ENCODE measurements at places on chromosomes 1 and 21.

DNA sequence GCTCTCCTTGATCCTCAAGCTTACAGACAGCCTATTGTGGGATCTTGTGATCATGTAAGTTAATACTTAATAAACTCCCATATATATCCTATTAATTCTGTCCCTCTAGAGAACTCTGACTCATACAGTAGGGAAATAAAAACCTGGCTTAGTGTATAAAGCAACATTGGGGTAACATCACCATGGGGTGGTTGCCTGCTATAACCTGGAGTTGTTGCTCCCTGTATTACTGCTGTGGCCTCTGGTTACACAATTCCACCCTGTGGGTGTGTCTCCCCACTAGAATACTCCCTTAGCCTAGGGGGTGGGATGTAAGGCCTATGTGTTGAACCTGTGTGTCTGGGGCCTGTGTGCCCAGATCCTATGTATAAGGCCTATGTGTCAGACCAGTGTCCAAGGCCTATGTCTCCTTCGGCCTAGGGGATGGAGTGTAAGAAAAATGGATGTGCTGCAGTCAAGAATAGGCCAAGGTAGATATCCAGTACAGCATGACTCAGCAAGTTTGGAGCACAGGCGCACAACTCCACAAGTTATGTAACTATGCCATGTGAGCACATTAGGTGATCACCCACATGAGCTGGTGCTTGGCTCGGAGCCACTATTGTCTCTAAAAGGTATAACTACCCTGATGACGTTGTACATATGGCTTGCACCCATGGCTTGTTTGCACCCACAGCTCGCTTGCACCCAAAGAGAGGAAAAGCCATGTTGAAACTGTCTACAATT lies 96.8 kb upstream of the C1orf21 start:
- peak; percentile 33 for DNase-seq

DNA sequence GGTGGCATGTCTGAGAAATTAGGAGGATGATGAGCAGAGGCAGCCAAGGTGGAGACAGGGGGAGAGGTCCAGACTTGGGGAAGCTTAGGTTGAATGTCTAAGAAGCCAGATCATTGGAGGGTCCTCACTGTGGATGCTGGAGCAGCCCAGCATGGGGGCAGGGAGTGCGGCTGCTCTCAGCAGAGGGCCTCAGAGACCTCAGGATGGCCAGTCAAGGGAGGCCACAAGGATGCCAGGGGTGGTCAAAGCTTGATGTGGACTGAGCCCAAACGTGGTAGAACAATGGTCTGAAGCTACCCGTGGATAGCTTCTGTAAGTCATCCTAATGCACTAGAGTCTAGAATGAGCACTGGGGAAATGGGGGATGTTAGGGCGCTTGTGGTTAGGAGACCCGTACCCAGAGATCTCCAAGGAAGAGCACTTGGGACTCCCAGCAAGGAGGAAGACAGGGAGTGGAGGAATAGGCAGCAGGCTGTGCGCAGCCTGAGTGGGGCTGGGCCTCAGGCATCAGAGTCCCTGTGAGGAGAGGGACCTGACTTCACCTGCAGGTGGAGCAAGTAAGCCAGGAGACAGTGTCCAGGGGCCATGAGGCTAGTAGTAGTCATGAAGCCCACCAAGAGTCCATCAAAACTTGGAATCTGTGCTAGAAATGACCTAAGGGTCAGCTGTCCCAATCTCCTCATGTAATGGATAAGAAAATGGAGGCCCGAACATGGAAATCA lies 4.3 kb upstream of the S100A9 start:
- DNase-seq = peak; percentile 3

- DNase-seq = no peak
Observed at GRCh38 chr1:55048453-55049270, 9.3 kb downstream of the PCSK9 start.

- DNase-seq = peak; percentile 77
Observed at GRCh38 chr1:108560874-108561459, 1.1 kb downstream of the EEIG2 start.

- peak; percentile 82 for DNase-seq
Observed at GRCh38 chr1:167663002-167663772, 33.2 kb downstream of the RCSD1 start.

- no peak for DNase-seq
Observed at GRCh38 chr1:184019069-184019468, 18.5 kb downstream of the COLGALT2 start.

DNA sequence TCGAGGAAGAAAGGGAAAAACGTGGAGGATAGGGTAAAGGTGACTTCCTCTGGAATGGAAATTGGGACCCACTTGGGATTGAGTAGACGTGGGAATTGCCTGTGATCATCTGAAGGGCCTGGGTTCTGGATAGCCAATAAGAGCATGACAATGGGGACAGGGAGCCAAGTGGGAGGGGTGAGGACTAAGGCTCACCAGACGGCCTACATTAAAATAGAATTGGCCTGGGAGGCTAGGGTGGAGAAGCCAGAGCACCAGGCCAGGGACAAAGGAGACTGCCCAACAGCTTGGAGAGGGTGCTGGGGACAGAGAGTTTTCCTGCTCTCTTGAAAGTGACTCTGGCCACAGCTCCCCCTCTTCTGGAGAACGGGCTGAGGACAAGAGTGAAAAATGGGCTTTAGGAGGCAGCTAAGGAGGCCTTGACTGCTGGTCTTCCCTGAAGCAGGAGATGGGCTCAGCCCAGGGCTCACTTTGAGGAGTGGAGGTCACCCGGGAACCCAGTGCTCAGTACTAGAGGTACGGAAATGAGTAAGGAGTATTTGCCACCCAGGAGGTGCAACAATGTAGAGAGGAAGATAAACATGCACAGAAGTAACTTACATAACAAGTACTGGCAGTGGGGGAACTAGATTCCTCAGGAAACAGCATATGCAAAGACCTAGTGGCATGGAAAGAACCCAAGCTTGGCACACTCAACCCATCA lies 18.8 kb downstream of the INKA2 start:
- DNase-seq = no peak

- no peak for DNase-seq
Observed at GRCh38 chr21:21530680-21531079, 532.5 kb downstream of the NCAM2 start.

DNA sequence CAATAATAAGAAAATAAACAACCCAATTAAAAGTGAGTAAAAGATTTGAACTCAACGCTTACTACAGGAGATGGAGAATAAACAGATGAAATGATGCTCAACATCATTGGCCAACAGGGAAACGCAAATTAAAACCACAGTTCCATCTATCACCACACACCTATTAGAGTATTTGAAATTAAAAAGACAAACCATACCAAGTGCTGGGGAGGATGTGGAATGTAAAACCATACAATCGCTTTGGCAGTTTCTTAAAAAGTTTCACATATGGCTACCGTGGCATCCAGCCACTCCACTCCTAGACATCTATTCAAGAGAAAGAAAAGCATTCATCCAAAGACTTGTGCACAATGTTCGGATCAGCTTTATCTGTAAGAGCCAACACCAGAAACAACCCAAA lies 1.3 kb upstream of the LRRC3 start:
- DNase-seq = no peak

DNA sequence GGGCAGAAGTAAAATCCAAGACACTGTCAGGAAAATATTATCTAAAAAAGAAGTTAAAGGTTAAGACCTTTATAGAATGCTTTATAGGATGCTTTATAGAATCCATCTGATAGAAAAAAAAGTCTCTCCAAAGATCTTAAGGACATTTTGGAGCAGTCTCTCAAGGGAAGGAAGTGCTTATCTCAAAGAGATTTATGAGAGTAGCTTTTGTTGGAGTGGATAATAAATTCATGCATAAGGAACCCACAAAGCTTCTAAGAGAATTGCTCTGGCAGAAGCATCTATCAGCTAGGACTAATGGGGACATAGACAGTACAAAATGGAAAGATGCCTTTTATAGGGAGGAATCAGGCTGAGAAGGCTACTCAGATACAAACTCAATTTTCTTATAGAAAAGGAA lies 12.9 kb upstream of the CAP1 start:
- DNase-seq = no peak

- peak; percentile 37 for DNase-seq
Observed at GRCh38 chr1:95232646-95233318, 1.2 kb upstream of the RWDD3 start.

GRCh38 chr21:45354970-45355369 lies 50.0 kb upstream of the COL18A1 start:
- no peak for DNase-seq

- DNase-seq = no peak
Observed at GRCh38 chr21:15491100-15491499, 238.7 kb upstream of the USP25 start.

- no peak for DNase-seq
Observed at GRCh38 chr1:228941666-228942065, 206.4 kb downstream of the RHOU start.

DNA sequence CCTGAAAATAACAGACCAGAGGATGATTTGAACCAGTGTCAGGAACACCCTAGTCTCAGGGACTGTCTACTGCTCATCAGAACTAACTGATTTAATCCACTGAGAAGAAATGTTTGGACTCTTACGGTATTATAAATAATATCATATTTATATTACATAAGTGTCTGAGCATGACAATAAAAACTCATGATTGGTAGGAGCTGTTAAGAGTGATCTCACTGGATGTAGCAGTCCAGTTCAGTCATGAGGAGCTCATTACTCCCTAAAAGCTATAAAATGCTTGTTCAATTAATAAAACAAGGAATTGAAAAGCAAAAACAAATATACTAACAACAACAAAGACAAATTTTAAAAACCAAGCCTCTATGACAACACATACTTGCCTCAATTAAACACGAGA lies 68.8 kb upstream of the BCL9 start:
- no peak for DNase-seq

GRCh38 chr1:116988248-116988647 lies 13.3 kb upstream of the CD101 start:
- DNase-seq = peak; percentile 79

DNA sequence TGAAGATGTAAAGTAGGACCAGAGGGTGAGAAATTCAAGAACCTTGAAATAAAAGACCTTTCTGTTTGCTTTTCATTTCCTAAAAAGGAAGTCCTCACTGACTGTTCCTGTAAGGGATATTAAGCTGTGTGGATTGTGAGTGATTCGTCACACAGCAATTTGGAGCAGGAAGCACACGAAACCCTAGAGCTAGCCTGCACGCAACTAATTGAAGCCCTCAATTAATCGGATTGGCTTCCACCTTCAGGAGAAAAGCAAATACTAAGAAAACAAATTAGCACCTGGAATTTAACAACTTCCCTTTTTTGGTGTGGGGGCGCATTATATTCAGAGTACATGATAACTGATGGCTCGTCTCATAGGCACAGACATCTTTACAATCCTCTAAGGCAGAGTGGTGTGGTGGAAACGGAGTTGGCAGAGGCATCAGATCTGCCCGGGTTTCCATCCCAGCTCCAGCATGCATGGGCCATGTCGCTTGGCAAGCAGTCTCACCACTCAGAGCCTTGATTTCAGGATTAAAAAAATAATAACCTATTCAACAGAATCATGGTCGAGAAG lies 95.2 kb downstream of the KCNJ15 start:
- DNase-seq = peak; percentile 93

DNA sequence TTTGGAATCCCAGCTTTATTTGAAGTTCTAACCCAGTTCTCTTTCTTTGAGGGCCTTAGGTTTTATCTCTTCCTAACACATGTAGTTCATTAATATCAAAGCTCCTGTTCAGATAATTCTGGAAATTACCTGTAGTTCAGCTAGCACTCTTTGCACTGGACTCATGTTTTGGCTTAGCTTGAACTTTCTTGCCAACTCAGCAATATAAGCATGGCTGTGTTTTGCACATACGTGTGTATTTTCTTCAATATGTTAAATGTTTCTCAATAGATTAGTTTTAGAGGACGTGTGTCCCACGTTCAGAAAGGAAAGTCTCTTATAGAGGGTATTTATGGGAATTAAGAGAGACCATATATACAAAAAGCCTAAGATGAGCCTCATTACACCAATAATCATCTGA lies 271.8 kb upstream of the USP25 start:
- DNase-seq = no peak

DNA sequence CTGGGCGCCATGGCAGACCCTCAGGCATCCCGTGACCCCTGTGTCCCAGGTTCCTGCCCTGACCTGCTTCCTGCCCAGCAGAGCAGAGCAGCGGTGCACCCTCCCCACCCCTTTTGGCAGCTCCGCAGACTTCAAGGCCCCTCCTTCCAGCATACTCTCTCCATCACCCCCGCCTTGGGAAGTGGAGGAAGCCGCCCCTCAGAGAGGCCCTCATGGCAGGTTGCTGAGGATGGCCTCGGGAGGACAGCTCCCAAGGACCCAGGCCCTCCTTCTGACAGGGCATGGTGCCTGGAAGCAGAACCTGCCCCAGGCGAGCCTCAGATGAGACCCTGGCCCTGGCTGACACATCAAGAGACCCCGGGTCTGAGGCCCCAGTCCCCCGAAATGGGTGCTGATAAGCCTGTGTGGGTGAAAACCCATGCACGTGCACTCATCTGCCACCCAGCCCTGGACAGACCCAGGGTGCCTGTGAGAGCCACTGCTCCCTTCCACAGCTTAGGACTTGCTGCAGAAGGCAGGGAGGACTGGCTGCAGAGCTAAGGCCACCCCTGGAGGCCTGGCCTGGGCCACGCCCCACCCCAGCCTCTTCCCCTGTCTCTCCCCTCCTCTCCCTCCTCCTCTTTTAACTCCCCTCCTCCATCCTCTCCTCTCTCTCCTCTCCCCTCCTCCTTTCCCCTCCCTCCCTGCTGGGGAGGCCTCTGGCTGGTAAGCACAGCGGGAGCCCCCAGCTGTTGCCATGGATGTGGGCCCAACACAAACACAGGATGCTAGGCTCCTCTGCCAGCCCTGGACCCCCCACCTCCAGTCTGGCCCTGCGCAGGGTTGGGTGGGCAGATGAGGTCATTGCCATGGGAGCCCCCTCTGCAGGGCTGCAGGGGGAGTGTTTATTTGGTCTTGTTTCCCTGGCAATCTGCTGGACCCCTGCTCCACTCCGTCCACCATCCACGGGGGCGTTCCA lies 33.7 kb downstream of the WNT9A start:
- DNase-seq = no peak

GRCh38 chr1:20183035-20183434 lies 2.9 kb upstream of the UBXN10 start:
- DNase-seq = no peak

DNA sequence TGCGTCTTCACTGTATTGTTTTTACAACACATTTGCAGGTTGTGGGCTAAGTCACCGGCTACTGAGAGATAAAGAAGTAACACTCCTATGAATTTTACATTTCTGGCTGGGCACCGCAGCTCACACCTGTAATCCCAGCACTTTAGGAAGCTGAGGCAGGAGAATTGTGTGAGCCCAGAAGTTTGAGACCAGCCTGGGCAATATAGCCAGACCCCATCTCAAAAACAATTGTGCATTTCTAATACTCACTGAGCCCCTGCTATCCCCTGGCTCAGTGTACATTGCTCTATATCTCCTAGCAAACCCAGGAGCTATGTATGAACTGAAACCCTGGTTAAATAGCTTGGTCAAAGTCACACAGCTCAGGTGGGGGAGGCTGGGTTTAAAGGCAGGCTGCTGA lies 108.7 kb downstream of the ZNF281 start:
- no peak for DNase-seq
